ENCODE measurements at places on chromosomes 5 and 9.

GRCh38 chr5:72541501-72542225, 34.5 kb upstream of the ZNF366 start:
- DNase-seq = no peak

DNA sequence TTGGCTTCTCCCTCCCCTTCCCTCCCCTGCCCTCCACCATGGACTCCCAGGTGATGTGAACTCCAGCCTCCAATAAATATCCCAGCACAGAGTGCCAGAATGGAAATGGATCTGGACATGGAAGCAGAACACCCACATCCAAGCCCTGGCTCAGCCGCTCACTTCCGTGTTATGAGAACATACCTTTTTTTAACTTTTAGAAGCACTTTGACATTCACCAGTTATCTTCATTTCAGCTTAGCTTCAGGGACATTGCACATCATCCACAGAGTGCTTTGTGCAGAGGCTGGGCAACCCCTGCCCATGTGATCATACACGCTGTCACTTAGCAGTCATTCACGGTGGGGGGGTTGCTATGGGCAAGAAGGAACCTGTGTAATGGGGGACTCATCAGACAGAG, 9.1 kb downstream of the AFAP1L1 start:
- DNase-seq = no peak

- DNase-seq = no peak
Observed at GRCh38 chr9:116800885-116801284, 113.8 kb downstream of the TRIM32 start.

GRCh38 chr9:79080536-79080935, 491.2 kb upstream of the TLE4 start:
- no peak for DNase-seq

GRCh38 chr9:89775641-89776040, 170.8 kb downstream of the GADD45G start:
- DNase-seq = no peak

DNA sequence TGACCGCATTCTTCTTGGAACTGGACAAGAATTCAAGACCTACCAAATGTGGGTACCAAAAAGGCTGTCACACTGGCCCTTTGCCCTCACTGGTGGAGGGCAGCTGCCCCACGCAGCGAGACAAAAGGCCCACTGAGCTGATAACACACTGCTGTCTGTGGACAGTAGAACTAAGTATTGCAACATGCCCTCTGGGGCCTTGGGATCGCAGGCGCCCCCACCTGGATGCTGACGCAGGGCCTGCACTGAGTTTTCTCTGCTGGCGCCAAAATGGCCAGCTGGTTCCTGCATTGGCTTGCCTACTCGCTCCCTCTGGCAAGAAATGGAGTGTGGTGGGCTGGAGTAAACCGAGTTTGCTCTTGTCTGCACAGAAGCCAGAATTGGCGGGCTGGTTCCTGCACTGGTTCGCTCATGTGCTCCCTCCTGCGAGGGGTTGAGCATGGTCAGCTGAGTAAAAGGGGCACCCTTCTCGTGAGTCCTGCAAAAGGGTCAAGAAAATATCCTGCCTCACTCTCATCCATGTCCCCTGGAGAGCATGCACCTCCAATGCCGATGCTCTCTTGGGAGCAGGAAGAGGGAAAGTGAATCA, 55.7 kb downstream of the NXNL2 start:
- no peak for DNase-seq

- DNase-seq = no peak
Observed at GRCh38 chr9:103981912-103982311, 112.2 kb upstream of the SMC2 start.

DNA sequence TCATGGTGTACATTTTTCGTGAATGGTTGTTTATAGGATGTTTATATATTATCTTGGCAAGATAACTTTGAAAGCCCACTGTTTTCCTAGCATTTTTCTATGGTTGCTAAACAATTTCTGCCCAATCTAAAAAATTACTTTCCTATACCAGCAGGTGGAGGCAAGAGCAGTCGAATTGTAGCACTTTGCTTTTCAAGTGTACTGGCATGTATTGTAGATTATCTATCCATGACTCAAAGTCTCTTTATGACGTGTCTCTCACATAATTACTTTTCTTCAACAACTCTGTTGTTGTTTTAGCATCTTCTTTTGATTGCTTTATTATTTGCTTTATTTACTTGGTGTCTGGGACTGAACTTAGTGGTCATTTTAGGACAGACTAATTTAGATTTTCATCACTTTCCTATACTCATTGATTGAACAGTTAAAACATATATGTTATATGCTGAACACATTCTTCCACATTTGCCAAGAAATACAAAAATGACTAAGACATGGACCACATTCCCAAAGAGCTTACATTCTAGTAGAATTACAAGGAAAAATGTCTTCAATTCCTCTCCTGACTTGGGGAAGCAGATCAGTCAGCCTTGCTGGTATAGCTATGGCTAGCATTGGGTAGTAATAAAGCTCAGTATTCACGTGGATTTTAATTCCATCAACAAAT, 20.7 kb downstream of the NLN start:
- DNase-seq = no peak

GRCh38 chr5:135832941-135833920, 1.2 kb upstream of the SLC25A48 start:
- DNase-seq = no peak

DNA sequence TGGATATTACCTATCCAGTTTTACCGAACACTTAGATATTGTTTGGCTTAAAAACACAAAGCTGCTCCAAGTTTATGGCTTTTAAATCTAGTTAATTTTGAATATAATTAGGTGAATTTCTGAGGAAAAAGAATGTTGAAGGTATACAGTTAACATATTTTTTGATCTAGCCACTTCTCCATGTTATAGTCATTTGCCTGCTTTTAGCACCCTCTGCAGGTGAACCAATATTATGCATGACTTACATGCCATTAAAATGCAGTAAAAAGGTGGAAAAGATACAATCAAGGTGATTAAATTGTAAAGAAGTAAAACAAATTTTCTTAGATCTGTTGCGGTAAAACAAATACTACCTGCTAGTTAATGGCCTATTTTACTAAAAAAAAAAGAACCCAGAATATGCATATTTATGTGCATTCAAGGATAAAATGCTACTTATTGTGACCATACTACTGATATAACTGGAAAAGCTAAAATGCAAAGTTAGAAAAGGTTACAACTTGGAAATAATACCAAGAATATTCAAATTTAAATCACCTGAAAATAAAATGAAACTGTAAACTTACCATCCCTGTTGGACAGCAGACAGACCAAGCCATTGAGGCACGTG, 132.1 kb downstream of the AP3B1 start:
- no peak for DNase-seq

DNA sequence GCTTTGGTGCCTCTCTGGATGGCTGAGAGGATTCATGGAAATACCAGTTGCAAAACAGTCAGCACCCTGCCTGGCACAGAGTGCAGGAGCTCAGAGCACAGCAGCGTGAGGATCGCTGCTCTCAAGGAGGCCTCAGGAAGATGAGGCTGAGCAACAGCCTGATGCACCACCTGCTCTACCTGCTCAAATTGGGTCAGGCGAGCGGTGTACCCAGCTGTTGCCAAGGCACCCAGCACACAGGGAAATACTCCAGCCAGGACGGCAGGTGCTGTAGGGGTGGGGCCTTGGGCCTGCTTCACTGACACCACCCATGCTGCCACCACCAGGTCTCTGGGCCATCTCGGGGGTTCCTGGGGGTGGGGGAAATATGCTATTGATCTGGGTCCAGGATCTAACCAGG, 4.3 kb downstream of the EEIG1 start:
- DNase-seq = no peak

GRCh38 chr9:89153232-89154017, 25.2 kb downstream of the SHC3 start:
- DNase-seq = no peak
